Activated CD4-positive, alpha-beta T cell treated with anti-CD3 and anti-CD28 coated beads for 36 hours (primary cell): ENCODE measurements at places on chromosomes 16 and 17.

GRCh38 chr16:68936736-68937631, 93.7 kb downstream of the TANGO6 start:
- no peak for DNase-seq

- no peak for DNase-seq
Measured at GRCh38 chr17:59423137-59423724, 91.8 kb downstream of the YPEL2 start.

- DNase-seq, result peak; percentile 63
Measured at GRCh38 chr17:74520016-74520434, 11.2 kb downstream of the CD300LB start.

DNA sequence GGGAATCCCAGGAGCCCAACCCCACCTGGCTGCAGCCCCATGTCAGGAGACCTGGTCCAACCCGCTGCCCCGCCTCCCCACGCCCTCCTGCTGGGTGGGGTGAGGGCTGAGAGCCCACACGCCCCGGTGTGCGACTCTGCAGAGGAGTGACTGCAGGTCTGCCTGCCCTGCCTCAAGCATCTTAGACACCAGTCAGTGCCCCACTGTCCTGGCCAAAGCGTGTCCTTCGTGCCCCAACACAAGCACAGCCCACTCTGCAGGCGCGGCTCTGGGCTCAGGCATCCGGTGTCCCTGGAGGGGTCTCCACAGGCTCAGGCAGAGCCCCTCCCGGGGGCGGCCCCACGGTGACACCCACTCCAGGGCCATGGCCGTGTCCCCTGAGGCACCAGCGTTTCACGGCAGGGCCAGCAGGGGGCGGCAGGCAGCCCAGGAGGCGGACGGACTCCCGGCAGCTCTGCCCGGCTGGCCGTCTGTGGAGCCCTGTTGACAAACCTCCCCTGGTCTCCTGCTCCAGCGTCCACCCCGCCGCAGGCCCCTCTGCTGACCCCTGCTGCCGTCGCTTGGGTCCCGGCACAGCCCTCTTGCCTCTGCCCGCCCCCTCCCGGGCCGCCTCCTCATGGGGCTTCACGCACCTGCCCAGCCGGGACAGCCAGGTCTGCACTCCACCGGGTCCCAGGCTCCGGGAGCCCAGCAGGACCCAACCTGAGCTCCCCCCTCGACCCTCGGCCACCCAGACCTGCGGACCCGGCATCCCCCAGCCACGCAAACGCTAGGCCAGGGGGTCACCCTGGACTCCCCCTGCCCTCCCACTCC, 8.6 kb upstream of the UBE2I start:
- peak; percentile 87 for DNase-seq

GRCh38 chr16:14102925-14103720, 32.0 kb downstream of the MRTFB start:
- no peak for DNase-seq

DNA sequence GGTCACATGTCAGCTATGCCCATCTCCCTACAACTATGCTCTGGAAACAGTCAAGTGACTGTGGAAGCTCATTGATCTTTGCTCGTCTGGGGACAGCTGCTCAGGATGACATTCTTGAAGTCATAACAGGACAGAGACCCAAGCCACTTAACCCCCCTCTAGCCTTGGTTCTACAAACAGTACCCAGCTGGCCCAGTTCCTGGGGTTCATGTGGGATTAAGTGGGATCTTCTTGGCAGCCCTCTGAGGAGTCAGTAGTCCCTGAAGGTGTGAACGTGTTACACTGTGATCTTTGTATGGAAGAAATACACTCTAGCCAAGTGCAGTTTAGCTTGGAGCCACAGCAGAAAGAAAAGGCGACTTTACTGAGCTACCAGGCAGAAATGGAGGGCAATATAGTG, 25.8 kb downstream of the UBN1 start:
- DNase-seq, result no peak

GRCh38 chr17:17057057-17057551, 14.8 kb downstream of the MPRIP start:
- DNase-seq, result no peak

DNA sequence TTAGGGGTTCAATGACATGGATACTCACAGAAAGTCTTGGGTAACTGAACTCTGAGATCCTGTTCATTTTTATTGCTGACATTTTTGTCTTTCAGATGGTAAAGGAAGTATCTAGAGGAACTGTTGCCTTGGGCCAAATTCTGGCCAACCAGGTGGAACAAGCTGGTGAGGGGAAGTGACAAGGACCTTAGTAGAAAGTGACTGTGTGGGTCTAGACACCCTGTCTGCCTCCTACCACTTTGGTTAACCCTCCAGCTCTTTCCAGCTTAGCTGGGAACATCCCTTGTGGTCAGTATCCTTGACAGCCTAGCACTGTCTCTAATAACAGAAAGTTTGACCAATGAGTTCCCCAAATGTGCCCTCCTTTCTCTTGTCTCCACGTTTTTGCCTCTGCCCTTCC, 28.8 kb upstream of the PRKCB start:
- no peak for DNase-seq

DNA sequence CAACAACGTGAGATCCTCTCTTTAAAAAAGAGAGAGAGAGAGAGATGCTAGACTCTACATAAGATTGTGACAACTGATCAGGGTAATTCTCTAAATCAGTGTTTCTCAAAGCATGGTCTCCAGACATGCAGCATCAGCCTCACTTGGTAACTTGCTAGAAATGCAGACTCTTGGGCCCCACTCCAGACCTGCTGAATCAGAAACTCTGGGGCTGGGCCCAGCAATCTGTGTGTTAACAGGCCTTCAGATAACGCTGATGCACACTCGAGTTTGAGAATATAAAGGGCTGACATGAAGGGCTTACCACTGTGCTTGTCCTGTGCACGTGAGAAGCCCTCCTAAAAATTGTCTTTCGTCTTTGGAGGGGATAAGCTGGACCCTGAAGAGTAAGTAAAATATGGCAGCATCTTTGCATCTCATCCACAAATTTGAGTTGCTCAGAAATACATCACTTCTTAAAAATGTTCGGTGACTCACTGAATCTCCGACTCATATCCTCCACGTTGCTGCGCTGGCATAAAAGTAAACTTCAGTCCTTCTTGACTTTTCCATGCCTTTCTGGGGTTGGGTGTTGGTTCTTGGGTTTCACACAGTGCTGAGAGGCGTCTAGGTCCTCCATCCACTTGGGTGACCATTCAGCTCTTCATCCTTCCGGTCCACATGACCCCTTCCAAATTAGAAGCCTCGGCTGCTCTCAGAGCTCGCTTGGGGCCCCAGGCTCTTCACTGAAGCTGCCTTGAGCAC, 26.1 kb upstream of the KDM8 start:
- peak; percentile 77 for DNase-seq

GRCh38 chr16:86396422-86396821, 113.9 kb upstream of the FOXF1 start:
- no peak for DNase-seq

- DNase-seq, result no peak
Measured at GRCh38 chr16:89498839-89499238, 8.5 kb upstream of the ANKRD11 start.

GRCh38 chr16:53805113-53805512, 101.2 kb downstream of the FTO start:
- DNase-seq, result no peak

GRCh38 chr17:61338000-61338798, 61.4 kb upstream of the TBX2 start:
- DNase-seq, result no peak

DNA sequence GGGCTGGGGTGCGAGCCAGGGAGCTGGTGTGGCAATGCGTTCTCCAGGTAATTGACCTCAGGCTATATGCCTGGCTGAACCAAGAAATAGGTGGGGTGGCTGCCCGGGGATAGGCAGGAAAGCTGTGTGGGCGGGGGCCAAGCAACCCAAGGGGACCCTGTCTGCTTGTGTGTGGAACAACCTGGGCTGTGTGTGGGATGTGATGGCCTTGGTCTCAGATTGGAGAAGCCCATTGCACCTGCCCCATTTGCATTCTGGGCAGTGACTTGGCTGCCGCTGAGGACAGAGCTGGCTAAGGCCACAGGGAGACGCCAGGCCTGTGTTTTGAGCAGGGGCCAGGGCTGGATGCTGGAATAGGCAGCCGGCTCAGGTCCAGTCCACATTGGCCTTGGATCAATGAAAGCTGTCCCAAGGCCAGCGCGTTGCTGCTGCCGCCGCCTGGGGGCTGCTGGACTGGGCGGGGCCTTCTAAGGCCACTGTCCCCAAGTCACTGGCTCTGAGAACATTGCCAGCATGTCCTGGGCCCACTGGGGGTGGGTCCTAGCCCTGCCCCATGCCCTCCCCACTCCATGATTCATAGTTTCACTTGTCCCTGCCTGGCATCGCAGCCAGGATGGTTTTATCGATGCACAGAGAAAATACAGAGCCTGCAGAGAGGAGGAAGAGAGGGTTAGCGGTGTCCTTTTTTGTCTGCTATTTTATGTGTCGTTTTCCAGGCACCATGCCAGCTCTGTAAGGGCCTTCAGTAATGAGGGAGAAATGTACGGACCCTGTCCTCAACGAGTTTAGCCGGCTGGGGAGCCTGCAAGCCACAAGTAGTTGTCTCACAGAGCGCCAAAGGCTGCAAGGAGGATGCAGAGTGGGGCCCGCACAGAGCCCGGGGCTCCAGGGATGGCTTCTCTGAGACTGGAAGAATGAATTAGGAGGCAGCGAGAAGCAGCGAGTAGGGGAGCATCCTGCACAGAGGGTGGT, 43.9 kb downstream of the NKD1 start:
- DNase-seq, result no peak

DNA sequence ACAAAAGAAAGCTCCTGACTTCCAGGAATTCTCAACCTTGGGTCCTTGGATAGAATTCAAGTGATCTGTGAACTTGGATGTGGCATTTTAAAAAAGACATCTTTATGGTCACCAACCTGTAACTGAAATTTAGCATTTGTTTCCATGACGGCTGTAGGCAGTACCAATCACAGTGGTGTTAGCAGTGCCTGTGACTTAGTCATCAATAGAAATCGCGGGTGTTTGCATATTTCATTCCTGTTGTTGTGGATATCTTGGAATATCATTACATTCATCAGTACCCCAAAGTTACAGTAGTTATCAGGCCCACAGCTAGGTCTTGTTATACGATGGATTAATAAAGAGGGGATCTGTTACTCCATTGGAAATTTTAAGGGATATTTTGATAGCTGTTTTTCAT, 81.6 kb downstream of the CMIP start:
- DNase-seq, result no peak

DNA sequence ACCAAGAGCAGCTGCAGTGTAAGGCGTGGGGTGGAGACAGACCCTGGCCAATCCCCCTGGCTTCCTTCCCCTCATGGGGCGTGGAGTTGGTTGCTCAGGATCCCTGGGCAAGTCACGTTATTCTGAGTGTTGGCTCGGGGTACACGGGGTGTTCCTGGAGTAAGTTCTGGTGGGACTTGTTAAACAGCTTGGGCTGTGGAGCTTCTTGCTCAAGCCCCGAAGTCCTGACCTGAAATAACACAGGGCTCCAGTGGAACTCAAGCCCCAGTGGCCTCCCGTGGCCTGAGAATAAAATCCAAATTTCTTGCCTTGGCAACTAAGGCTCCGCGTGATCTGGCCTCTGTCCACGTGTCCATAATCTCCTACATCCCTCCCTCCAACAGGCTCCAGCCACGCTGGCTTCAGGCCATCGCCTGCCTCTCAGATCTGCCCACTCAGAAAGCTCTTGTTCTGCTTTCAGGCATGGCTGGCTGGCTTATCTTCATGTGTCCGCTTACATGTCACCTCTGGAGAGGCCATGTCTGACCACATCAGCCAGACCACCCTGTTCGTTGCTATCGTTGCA, 49.3 kb upstream of the BCO1 start:
- no peak for DNase-seq

- DNase-seq, result peak; percentile 64
Measured at GRCh38 chr17:77959926-77960521, 1.5 kb downstream of the TNRC6C start.

- DNase-seq, result no peak
Measured at GRCh38 chr17:33596899-33597298, 303.8 kb upstream of the ASIC2 start.

DNA sequence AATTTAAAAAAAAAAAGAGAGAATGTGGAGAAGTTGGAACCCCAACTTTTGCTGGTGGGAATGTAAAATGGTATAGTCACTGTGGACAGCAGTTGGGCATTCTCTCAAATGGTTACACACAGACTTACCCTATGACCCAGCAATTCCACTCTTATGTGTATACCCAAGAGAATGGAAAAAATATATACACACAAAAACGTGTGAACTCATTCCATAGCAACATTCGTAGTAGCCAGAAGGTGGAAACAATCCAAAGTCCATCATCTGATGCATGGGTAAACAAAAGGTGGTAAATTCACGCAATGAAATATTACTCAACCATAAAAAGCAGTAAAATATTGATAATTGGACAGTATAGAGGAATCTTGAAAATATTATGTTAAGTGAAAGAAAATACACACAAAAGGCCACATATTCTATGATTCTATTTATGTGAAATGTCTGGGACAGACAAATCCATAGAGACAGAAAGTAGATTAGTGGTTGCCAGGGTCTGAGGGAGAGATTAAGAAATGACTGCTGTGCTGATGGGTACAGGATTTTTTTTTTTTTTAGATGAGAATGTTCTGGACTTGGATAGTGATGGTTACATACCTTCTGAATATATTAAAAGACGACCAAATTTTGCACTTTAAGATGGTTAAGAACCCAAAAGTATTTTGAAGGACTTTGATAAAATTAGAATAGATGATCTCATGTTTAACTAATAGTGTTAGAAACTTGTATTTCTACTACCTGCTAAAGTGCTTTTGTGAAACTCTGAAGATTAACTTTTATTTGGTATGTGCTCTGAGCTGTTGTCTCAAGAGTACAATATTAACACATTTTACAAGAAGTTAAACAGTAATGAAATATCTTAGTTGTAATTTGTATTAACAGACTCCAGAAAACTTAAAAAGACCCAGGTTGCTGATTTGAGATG, 60.9 kb downstream of the MRTFB start:
- DNase-seq, result no peak

GRCh38 chr17:60305141-60305540, 86.8 kb downstream of the USP32 start:
- peak; percentile 23 for DNase-seq
